NCI-H1930 (cell line): ENCODE measurements at places on chromosomes 7 and 10.

DNA sequence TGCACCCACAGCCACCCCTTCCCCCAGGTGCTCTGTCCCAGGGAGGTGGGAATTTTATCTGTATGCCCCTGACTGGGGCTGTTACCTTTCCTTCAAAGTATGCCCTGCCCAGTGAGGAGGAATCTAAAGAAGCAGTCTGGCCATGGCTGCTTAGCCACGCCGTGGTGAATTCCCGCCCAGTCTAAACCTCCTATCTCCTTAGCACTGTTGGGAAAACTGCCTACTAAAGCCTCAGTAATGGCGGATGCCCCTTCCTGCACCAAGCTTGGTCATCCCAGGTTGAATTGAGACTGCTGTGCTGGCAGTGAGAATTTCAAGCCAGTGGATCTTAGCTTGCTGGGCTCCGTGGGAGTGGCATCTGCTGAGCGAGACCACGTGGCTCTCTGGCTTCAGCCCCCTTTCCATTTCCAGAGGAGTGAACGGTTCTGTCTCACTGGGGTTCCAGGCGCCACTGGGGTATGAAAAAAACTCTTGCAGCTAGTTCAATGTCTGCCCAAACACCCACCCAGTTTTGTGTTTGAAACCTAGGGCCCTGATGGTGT, 87.2 kb downstream of the ABCC2 start:
- no peak for DNase-seq

DNA sequence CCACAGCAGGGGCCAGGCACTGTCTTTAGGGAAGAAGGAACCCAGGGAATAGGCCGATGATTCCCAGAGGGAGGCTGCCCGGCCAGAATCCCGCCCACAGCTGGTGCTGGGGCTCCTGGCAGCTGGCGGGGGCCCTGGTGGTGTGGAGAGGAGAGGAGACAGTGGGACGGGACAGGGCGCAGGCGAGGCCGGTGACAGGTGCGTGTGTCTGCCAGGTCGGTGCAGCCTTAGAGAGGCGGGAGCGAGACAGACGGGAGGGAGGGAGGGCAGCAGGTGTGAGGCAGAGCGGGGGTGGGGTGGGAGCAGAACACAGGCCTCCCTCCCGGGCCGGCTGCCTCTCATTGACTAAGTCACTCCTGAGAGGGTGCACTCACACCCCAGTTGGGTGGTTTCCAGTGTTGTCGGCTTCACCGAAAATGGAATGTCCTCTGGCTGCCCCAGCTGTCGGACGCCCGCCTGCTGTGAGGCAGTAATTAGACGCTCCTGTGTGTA, 55.2 kb downstream of the ELFN1 start:
- DNase-seq, result no peak

- no peak for DNase-seq
These were observed 56.1 kb downstream of the ATAD1 start for GRCh38 chr10:87761892-87762291.

DNA sequence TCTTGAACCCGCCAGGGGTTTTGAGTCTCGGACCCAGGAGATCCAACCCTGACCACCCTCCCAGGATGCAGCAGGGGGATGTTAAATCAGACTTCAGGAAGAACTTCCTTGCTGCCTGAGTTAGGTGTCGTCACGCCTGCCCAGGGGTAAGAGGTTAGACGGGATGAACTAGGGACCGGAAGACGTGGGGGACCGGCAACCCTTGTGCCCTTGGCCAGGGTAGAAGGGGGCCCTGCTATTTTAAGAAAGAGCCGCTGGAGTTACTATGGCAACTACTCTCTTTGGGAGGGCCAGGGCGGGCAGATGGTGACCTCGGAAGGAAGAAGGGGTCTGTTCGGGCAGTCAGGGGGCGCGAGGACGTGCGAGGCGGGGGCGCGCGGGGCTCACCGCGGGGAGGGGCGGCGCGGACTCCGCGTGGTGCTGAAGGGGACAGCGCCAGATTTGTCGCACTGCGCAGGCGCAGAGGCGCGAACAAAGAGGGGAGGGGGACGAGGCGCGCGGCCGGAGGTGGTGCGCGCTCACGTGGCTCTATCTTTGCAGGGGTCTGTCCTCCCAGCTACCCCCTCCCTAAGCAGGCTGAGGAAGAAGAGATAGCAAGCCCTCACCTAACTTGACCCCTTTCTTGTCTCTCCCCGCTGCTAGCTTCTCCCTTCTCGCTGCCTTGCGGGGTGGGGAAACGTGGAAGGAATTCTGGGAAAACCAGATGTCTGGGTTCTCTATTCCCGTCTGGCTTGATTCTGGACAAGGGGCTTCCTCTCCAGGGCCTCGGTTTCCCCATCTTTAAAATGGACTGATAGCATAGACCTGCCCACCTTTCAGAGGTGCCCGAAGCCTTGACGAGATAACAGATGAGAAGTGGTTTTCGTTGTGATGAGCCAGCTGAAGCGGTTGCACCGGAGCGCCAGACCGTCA, 940 bp upstream of the PSD start:
- DNase-seq, result peak; percentile 46
